ENCODE measurements at places on chromosomes 2 and 18.

GRCh38 chr18:64091526-64091925, 57.4 kb downstream of the LINC00305 start:
- no peak for DNase-seq

GRCh38 chr2:78397198-78397597, 628.3 kb upstream of the REG3G start:
- no peak for DNase-seq

GRCh38 chr2:122139739-122140420, 384.4 kb downstream of the TSN start:
- DNase-seq: no peak

DNA sequence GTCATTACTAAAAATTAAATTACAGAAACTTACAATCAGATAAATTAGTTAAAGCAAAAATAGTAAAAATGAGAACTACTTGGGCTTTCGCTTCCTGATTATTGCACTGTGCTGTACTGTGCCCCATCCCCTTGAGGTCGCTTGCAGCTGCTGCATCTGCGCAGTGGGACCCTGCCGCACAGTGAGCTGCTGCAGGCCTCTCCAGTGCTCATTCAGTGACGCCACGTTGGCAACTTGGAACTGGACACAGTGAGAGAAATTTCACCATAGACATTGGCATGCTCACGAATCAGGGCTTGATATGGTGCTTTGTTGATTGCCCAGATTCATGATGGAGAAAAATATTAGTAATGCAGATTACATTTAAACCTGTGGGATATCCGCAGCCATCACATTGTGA, 290.8 kb upstream of the MYT1L start:
- no peak for DNase-seq

DNA sequence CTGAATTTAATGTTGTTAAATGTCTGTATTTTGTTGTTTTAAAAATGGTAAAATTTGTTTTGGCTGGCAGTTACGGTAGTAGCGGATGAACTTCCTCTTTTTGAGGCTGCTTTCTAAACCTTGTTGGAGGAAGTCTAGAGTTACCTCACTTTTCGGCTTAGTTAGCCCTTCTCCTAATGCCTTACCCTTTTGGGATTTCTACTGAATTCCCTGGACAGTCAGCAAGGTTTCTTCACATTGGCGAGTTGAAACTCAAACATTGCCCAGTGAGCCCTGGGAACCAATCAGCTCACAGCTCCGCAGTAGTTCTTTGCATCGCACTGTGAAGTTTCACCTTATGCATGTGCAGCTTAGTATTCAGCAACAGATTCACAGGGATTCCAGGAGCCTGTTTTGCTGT, 55.2 kb downstream of the TMEM247 start:
- no peak for DNase-seq

GRCh38 chr18:60406721-60407120, 34.1 kb upstream of the MC4R start:
- no peak for DNase-seq

GRCh38 chr2:47312491-47312850, 90.5 kb upstream of the MSH2 start:
- DNase-seq: no peak

- DNase-seq: no peak
Measured at GRCh38 chr2:241274127-241274526, 41.3 kb downstream of the HDLBP start.

DNA sequence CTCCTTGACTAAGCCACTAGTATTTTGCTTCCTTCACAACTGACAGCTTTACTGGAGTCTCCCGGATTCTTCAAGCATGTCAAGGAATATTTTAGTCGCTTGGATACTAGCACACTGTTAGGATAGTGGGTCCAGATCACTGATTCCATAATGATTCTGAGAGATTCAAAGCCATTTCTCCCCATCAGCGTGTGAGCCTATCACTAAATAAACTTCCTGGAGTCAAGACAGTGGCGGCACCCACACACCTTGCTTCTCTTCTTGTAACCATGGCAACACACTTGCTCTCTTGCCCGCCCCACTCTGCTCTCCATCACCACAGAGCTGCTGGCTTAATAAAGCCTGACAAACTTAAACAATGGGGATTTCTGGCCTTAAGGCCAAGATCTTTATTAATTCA, 245.1 kb downstream of the LRRTM1 start:
- no peak for DNase-seq

DNA sequence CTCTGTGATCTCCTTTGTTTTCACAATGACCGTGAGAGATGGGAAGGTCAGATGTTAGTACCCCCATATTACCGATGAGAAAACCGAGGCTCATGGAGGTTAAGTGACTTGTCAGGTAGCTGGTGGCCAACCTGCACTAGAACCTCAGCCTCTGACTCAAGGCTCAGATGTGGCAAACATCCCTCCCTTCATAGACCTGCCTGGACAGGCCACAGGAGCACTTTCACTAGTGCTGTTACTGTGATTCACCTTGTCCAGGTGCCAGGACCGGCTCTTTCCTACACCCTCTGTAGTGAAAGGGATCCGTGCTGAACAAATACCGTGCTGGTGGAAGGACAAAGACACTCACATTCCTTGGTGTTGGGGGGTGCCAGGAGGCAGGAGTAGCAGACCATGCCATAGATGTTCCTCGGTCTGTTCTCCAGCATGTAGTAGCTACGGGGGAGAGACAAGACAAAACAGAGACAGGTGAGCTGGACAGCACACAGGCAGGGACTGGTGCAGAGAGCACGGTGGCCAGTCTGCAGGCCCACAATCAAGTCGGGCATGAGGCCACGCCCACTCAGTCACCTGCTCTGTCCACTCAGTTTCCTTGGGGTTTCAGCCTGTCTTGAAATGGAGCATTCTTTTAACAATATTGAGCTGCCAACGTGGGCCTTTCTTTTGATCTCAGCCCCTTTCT, 65.9 kb downstream of the EDAR start:
- no peak for DNase-seq

DNA sequence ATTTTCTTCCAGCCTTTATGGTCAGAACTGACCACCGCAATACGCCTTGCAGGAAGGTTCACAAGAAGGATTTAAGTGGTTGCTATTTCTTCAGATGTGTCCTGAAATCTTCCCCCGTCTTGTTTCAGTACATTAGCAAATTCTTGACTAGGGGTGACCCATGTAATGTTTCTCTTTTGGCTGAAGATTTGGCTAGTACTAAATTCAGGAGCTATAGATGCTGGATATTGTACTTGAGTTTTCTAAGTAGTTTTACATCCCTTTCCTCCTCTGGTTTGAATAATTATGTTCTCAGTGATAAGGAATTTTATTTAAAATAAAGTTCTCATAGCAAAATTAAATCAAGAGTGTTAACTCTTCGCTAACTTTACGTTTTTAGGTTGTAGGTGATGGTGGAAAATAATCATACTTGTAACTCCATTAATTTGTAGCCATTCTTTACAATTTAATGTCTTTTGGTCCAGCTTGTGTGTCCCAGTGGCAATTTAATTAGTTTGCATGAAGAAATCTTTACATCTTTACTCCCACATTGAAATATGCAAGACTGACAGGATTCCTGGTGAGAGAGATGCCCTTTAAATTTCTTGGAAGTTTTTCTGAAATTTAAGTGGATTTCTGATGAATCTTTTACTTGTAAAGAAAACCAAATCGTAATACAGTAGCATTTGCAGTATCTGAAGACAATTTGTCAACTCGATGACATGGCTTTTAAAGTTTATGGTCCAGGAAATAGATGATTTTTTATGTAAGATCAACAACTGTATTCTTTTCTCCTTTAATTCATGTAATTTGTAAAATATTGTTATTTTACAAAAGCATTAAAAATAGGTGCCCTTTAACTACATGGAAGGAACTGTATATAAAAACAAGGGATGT, 2.8 kb downstream of the PHLPP1 start:
- DNase-seq: no peak

GRCh38 chr18:11909591-11910026, 1.5 kb upstream of the MPPE1 start:
- no peak for DNase-seq

DNA sequence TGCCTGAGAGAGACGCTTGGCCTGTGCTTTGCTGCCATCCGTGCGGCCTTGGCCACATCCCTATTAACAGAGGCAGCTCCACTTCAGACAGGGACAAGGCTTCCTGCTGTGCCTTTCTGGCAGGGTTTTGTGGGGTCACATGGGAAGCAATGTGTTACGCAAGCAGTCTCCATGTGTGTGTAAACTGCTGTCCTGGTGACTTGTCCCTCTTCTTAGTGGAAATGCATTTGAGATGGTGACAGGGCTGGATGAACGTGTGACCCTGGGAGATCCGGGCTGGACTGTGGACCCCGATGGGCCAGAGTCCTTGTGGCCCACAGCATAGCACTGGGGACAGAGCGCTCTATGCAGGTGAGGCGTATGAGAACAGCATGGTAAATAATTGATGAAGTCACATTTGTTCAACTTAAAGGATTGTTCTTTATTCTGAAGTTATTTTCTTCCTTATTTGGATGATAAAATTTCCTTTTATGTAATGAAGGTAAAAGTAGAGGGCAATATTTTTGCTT, 23.2 kb downstream of the ASB1 start:
- no peak for DNase-seq

GRCh38 chr2:203042178-203042577, 27.5 kb downstream of the NBEAL1 start:
- no peak for DNase-seq

DNA sequence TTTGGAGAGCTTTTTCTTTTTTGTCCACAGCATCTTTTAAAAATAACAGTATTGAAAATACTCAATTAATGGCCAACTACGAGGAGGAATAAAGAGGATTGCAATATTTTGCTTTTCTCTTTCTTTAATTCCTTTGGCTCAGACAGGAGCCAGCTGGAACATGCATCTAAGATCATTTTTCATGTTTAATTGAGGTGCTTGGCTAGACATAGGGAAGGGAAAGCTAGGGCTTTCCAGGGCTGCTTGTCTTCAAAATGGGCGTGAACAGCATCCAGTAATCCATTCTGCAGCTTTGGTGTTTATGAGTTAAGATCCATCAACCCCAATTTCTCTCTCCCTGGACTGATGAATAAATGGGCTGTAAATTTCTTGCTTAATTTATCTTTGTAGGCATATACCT, 323.0 kb downstream of the PTPRM start:
- DNase-seq: no peak

GRCh38 chr18:1505856-1506255, 601.2 kb downstream of the ADCYAP1 start:
- no peak for DNase-seq

DNA sequence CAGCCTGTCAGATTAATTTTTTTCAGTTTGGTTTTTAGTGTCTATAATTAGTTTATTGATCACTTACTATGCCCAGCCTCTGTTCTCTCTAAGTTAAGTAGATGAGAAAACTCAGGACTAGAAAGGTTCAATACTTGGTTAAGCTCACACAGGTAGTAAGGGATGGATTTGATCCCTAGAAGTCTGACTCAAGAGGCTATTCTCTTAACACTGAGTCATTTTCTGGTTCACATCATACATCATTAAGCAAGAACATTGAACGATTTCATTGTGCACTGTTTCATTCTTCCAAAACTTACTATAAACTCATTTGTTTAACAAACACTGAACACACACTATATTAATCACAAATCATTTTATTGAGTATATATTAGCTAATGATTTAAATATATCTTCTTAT, 54.1 kb upstream of the SLC38A11 start:
- no peak for DNase-seq

- DNase-seq: no peak
Measured at GRCh38 chr2:191983186-191983585, 136.3 kb upstream of the CAVIN2 start.

DNA sequence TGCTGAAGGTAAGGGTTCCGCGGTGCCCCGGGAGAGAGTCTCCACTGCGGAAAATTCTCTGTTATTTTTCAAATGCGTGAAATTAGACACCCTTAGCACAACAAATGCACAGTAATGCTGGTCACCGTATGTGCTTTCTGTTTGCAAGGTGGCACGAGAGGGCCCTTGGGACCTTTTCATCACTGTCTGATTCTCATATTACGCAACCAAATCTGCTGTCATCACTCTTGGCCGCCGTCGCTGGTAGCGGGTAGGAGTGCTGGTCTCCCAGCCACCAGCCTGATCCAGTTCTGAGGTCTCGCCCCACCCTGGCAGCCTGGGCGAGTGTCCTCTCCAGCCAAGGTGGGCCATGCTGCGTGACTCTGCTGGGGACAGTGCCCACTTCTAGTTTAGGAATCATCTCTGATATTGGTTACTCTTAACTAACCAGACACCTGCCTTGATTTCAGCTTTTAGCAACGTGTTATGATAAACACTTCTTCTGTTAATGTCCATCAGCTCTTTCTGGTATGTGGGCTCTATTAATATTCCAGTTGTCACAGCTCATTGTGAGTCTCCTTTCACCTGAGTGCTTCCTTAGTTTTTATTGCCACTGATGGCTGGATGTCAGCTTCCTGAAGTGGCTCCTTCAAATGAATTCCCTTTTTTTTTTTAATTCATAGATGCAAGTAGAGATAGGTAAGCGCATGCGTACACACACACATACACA, 199.4 kb downstream of the GBX2 start:
- DNase-seq: no peak

- DNase-seq: no peak
Measured at GRCh38 chr18:50424877-50425690, 50.2 kb downstream of the SKA1 start.

DNA sequence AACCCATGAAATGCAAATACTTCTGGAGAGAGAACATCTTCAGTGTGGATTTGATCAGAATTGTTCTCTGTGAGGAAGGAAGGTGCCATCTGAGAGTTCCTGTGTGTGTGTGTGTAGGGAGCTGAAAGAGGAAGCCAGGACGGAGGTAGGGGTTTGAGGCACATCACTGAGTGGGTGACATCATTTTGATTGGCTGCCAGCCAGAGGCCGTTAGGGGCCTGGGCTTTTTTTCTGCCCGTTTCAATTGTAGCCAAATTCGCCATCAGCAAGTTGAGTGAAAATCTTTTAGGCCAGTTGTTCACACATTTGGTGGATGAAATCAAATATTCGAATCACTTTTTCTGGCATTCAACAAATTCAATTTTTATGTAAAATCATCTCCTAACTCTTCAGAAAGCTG, 48.9 kb downstream of the TSN start:
- no peak for DNase-seq

- no peak for DNase-seq
Measured at GRCh38 chr18:36135264-36135663, 5.6 kb downstream of the ELP2 start.

DNA sequence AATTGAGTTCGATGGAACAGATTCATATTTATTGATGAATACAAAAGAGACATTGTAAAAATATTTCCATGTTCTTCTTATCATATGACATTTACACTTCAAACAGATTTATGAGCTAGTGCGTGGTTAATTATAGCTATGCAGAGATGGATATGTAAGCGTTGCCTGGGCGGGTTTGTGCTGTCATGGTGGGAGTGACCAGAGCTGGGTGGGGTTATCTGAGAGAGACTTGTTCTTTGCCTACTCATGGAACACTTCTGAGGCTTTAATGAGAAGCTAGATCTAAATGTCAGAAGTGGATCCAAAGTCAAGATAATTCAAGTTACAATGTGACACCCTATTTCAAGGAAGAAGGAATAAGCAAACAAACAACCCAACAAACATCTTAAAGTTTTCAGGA, 162.3 kb upstream of the ZEB2 start:
- DNase-seq: no peak

All from right kidney (tissue), 9 donors.